Stimulated activated CD4-positive, alpha-beta T cell treated with anti-CD3 and anti-CD28 coated beads, Interleukin-1b, Interleukin-23, amount 100 ng/mL, for 1 hour (primary cell): ENCODE measurements at places on chromosomes 7 and 10.

DNA sequence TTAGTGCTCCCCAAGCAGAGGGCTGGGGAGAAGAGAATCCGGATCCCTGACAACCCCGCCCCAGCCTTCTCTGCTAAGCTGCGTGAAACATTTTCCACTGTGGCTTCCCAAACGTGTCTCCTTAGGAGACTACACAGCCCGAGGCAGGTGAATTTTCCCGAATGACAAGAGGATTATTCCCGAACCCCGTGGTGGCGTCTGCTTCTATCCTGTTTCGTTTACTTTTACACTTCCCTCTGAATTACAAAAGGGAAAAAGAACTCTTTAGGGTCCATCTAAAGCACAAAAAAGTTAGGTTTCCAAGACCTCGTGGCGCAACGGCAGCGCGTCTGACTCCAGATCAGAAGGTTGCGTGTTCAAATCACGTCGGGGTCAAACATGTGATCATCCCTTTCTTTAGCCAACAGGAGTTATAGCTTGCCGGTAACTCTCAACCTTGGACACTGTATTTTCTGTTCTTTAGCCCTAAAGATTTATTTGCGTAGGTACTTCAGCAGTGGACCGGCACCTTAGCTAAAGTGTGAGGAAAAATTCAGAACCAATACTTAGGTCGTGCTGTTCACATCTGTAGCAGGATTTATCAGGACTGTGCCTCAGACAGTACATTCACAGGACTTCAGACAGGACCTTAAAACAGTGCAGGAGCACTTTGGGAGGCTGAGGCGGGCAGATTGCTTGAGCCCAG, 3.2 kb upstream of the ZNF789 start:
- DNase-seq = no peak

DNA sequence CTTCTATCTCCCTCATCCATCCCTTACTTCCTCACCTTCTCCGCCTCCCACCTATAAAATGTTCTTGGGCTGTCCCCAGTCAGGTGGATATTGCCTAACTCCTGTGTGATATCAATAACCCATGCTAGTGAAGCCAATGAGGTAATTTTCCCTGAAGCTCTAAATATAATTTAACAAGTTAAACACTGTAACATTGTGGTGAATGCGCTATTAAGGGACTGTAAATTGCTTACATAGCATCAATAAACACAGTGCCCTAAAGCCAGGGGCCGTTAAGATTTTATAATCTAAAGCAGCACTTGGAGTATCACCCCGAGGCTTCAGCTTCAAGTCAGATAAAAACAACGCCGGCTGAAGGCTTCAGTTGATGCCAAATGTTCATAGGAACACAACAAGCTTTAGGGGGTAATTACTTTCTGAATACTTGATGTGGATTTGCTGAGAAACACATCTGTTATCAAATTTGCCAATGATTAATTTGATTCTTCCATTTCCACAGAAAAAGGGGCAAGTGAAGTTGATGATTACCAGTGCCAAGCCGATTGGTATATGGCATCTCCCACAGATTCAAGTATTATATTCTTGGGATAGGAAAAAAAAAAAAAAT, 138.4 kb downstream of the CREB5 start:
- DNase-seq = no peak

GRCh38 chr10:48366261-48366660, 59.8 kb downstream of the MAPK8 start:
- no peak for DNase-seq

- no peak for DNase-seq
These were observed 336.3 kb upstream of the MAGI2 start for GRCh38 chr7:79789584-79790345.

GRCh38 chr7:2004841-2005725, 227.7 kb downstream of the MAD1L1 start:
- DNase-seq = no peak
